ENCODE measurements at places on chromosomes 4 and X. TPM values are rescaled to one million over a fixed set of nuclear protein-coding genes. Genes with fewer than 3 reads are reported as not detected.
A peak's percentile ranks its signal among the peaks of the same experiment; 100 is the strongest.

DNA sequence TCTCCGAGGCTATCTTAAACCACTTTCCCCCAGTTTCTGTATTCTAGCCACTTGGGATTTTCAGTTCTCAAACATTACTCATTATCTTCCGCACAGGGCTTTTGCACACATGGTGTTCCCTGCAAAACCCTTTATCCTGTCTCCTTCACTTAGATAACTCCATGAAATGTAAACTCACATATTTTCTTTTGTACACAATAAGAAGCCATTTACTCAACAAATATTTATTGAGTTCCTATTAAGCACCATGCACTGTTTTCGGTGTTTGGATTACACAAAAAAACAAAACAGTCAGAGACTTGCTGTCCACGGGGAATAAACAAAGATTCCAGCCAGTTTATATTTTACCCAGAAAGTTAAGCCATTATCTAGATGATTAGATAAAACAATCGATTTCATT lies 42.5 kb upstream of the UNC5C start:
- H3K36me3 ChIP-seq: no peaks in the 10 kb centered on the region
- DNase-seq: no peak
- no peak overlapping the region for H3K4me3 ChIP-seq
- no peaks in the 10 kb centered on the region for H3K4me1 ChIP-seq
- H3K27me3 ChIP-seq: no peaks in the 10 kb centered on the region
- H3K27ac ChIP-seq: no peak overlapping the region

- no peak for DNase-seq
- no peaks in the 10 kb centered on the region for H3K4me1 ChIP-seq
- H3K27ac ChIP-seq: no peak overlapping the region
- no peak overlapping the region for H3K4me3 ChIP-seq
- peaks cover 36% of the 10 kb centered on the region for H3K27me3 ChIP-seq
These were observed 11.7 kb upstream of the IL21 start for GRCh38 chr4:122632396-122633143.

DNA sequence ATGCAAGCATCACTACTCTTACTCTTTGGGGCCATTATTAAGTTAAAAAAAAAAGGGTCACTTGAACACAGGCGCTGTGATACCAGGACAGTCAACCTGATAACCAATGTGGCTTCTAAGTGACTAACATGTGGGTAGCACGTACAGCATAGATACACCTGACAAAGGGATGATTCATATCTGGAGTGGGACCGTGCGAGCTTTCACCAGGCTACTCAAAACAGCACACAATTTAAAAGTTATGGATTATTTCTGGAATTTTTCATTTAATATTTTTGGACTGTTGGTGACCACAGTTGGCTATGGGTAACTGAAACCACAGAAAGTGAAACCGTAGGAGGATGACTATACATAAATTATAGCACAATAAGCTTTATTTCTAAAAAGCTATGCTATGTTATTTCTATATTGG lies 113.8 kb upstream of the STIM2 start:
- H3K27ac ChIP-seq: no peak overlapping the region
- no peak for DNase-seq
- H3K36me3 ChIP-seq: peaks cover 16% of the 10 kb centered on the region
- peaks cover 3% of the 10 kb centered on the region for H3K4me1 ChIP-seq
- no peak overlapping the region for H3K4me3 ChIP-seq

GRCh38 chr4:101187841-101188240 lies 159.5 kb downstream of the PPP3CA start:
- H3K27me3 ChIP-seq: no peaks in the 10 kb centered on the region
- H3K4me1 ChIP-seq: peaks cover 23% of the 10 kb centered on the region
- no peak overlapping the region for H3K4me3 ChIP-seq
- no peak overlapping the region for H3K27ac ChIP-seq
- peaks cover 2% of the 10 kb centered on the region for H3K36me3 ChIP-seq

DNA sequence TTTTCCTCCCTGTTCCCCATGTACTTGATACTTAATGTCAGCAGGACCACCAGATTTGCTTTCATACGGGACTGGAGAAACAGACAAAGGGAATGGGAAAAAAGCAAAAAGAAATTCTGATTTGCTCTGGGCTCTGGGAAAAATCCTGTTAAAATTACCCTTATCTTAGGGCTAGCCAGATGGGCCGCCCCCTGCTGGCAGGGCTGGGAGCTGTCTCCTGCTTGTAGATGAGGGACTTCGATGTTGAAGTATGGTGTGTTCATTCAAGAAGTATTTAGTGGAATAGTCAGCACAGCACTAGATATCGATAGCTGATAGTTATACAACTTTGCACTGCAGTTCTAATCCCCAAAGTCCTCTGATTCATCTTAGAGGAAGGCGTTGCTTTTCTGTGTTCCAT lies 45.8 kb downstream of the BCORL1 start:
- no peak overlapping the region for H3K27ac ChIP-seq
- H3K4me3 ChIP-seq: no peak overlapping the region
- DNase-seq: no peak

DNA sequence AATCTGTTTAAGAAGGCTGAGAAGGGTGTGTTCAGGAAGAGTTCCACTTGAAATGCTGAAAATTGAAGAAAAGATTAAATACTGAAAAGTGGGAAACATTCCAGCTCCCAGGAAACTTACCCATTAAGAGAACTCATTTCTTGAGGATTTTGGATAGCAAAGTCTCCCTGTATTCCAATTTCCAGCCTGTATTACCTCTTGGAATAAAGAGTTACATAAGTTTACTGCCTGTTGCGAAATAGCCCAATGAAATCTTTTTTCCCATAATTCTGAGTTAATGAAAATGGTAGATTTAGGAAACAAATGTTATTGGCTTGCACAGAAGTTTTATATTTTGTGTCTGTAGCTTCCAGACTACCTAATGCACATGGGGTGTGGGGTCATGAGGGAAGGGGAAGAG lies 12.0 kb downstream of the NHSL2 start:
- H3K4me3 ChIP-seq: no peak overlapping the region
- DNase-seq: no peak
- peaks cover 34% of the 10 kb centered on the region for H3K4me1 ChIP-seq
- no peaks in the 10 kb centered on the region for H3K27me3 ChIP-seq
- no peaks in the 10 kb centered on the region for H3K36me3 ChIP-seq
- H3K27ac ChIP-seq: no peak overlapping the region

- H3K36me3 ChIP-seq: no peaks in the 10 kb centered on the region
- peak overlapping the region; percentile 19 for H3K27ac ChIP-seq
- DNase-seq: no peak
- H3K27me3 ChIP-seq: no peaks in the 10 kb centered on the region
- H3K4me3 ChIP-seq: no peak overlapping the region
These were observed 19.1 kb downstream of the GPRASP3 start for GRCh38 chrX:102739657-102740056.

Gene GPC4
- 67.6 TPM for total RNA-seq

Measured in chondrocyte (in vitro differentiated cells).